Activated CD4-positive, alpha-beta T cell treated with anti-CD3 and anti-CD28 coated beads for 4 hours (primary cell): ENCODE measurements at places on chromosomes 12 and 14.

DNA sequence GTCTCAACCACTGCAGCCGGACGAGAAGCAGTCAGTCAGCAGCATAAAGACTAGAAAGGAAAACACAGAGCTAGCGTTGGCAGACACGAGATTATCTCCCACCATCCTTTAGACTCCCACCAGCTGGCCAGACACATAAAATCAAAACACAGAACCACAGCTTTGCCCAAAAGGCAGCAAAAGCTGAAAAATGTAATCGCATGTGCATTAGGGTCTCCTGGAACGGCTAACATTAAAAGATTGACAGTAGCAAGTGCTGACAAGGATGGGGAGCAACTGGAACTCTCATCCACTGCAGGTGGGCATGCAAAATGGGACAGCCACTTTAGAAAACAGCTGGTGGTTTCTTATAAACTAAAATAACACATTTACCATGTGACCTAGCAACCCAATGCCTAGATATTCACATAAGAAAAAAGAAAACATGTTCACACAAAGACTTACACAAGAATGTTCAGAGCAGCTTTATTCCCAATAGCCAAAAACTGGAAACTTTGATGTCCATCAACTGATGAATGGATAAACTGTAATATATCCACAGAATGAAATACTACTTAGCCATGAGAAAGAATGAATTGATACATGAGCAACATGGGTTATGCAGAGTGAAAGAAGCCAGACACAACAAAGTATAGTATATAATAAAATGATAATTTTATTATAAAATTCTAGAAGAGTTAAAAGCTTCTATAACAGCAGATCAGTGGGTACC is 37.7 kb downstream of the NCOR2 start:
- no peak for DNase-seq

GRCh38 chr12:227286-227915 is 13.4 kb upstream of the SLC6A12 start:
- no peak for DNase-seq

- DNase-seq, result no peak
Observed at GRCh38 chr14:69876221-69876847, 2.9 kb upstream of the SMOC1 start.

- DNase-seq, result no peak
Observed at GRCh38 chr14:35355981-35356841, 48.3 kb downstream of the NFKBIA start.

GRCh38 chr12:121611306-121611705 is 15.0 kb upstream of the ORAI1 start:
- peak; percentile 32 for DNase-seq

- DNase-seq, result no peak
Observed at GRCh38 chr14:82080370-82080769, 546.7 kb upstream of the SEL1L start.

- DNase-seq, result no peak
Observed at GRCh38 chr12:89593233-89593632, 67.4 kb upstream of the POC1B start.

- no peak for DNase-seq
Observed at GRCh38 chr14:58587271-58587670, 50.5 kb upstream of the DACT1 start.

- DNase-seq, result no peak
Observed at GRCh38 chr12:5407034-5407856, 24.7 kb upstream of the NTF3 start.

DNA sequence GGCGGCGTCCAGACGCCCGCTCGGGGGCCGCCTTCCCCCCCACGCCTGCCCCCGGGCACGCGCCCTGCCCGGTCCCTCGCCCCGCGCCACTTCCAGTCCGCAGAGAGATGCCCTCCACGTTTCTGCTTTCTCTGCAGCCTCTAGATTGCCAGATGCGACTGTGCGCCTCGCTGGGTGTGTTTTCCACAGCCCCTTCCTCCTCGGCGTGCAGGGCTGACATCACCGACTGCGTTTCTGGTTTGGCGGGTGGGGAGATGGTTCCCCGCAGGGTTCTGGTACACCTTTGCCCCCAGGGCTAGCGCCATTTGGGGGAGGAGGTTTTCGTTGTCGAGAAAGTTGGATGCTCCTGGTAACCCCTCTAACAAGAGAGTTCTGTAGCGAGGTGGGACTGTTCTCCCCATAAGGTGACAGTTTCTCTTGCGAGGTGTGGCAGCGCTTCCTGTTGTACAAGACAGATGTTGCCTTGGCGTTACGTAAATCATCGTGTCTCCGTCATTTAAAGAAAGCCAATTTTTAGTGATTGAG is 1.5 kb downstream of the CALM1 start:
- peak; percentile 47 for DNase-seq

GRCh38 chr12:67617629-67618028 is 30.9 kb upstream of the DYRK2 start:
- no peak for DNase-seq

DNA sequence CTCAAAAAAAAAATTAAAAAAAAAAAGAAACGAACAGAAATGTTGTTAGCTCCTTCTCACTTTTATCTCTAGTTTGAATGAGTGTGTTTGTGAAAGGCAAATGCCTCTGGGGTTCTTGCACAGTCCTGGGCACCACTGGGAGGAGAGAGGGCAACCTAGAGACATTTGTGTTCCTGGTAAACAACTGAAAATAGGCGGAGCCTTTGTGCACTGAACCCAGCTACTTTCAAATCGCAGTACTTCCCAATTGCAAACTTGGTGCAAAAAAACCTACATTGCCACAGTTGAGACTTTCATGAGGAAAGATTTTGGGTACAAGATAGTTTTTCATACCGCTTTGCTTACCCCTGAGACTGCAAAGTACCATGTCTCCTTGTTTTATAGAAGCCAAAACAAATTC is 430.0 kb downstream of the ZFP36L1 start:
- no peak for DNase-seq

GRCh38 chr14:56716705-56717104 is 93.6 kb downstream of the OTX2 start:
- no peak for DNase-seq

- peak; percentile 30 for DNase-seq
Observed at GRCh38 chr12:94207849-94208621, 59.7 kb downstream of the PLXNC1 start.

DNA sequence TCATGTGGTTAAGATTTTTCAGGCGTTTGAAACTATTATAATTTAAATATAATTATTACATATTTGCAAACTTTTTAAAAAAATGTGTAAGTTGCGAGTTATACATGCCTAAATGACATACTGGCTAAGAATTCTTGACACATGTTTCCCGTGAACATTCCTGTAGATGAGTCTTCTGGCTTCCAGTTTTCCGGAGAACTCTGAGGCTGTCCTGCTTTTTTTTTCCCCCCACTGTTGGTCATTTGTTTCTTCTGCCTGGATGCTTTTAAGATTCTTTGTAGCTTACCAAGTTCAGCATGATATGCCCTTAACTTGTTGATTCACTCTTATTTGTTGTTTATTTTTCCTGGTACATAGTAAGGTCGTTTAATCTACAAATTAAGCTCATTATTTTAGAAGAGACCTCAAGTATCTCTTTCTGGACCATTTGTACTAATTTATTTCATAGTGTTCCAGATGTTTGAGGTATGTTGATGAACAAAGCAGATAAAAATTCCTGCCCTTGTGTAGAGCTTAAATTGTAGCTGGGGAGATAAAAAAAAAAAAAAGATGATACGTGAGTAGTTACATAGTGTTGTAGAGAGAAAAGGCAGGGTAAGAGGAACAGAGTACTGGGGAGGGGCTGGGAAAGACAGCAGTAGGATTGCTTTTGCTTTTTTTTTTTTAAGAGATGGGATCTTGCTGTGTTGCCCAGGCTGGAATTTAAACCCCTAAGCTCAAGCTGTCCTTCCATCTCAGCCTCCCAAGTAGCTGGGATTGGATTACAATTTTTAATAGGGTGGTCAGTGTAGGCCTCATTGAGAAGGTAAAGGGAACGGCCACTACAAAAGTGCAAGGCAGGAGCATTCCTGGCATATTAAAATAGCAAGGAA is 32.8 kb downstream of the ARHGAP5 start:
- DNase-seq, result no peak

- DNase-seq, result no peak
Observed at GRCh38 chr12:109448272-109448671, 28.8 kb downstream of the KCTD10 start.

GRCh38 chr12:126963825-126964224 is 1303.1 kb upstream of the TMEM132C start:
- DNase-seq, result no peak

GRCh38 chr12:14768823-14769405 is 34.4 kb downstream of the WBP11 start:
- peak; percentile 33 for DNase-seq

DNA sequence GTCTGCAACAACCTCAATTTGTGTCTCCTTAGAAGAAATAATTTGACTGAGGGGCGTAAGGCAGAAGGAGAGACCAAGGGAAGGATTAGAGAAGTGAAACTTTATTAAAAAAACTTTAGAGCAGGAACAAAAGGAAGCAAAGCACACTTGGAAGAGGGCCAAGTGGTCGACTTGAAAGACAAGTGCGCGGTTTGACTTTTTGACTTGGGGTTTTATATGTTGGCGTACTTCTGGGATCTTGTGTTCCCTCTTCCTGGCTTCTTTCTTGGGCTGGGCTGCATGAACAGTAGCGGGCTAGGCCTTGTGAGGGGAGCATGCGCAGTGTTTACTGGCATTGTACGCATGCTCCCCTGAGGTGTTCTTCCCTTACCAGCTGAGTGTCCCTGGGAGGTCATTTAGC is 369.3 kb upstream of the DCN start:
- DNase-seq, result no peak

DNA sequence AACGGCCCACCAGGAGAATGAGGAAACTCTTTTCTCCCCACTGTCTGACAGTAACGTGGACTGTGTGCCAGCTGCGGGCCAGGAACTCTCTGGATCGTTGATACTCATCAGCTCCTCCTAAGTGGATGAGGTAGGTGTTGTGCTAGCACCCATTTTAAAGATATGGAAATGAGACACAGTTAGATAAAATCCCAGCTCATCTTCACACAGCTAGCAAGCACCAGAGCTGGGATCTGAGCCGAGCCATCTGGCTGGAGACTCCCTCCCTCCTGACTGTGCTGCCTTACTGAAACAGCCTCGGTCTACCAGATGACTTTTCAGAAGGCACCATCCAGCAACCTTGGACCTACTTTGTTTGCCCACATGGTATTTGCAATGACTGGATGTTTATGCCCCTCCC is 49.2 kb downstream of the TMEM132D start:
- no peak for DNase-seq
